ENCODE measurements at places on chromosomes 4 and X.

- DNase-seq = no peak
Observed at GRCh38 chr4:6591781-6592180, 16.8 kb downstream of the MAN2B2 start.

- no peak for DNase-seq
Observed at GRCh38 chr4:101244349-101244748, 103.0 kb downstream of the PPP3CA start.

DNA sequence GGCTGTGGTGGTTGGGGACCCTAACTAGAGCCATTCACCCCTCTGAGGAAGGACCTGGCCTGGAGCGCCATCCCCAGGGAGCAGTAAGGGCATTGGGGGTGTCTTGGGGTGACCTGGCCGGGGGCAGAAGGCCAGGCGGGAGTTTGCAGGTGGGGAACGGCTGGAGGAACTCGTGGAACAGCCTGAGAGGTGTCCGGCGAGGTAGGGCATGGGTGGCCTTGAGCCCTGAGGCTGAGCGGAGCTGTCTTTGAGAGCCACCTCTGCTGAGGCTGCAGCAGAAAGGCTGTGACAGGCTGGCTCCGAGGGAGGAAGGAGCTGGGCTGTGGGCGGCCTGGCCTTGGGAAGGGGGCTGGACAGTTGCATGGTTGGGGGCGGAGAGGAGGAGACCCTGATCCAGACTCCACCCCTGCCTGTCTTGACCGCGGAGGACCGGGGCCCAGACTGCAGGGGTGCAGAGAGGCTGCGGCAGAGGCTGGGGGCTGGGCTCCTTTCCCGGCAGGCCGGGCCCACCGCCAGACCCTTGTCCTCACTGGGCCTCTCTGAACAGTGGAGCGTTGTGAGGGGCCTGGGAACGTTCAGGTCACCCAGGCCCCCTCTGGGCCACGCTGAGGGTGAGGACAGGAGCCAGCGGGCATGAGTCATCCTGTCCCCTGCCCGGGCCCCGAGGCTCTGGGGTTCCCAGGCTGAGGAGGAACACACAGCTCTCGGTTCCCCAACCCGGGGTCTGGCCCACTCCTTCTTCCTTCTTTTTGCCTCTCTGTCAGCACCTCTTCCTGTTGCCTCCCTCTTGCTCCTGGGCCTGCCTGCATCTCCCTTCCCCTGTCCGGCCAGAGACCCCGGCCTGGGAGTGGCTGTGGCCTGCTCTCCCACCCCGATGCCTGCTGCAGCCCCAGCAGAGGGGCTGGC lies 8.1 kb downstream of the SH3BP2 start:
- no peak for DNase-seq

GRCh38 chrX:133417364-133417763 lies 2.1 kb upstream of the GPC4 start:
- no peak for DNase-seq

GRCh38 chr4:130028552-130028951 lies 932.6 kb downstream of the C4orf33 start:
- no peak for DNase-seq

DNA sequence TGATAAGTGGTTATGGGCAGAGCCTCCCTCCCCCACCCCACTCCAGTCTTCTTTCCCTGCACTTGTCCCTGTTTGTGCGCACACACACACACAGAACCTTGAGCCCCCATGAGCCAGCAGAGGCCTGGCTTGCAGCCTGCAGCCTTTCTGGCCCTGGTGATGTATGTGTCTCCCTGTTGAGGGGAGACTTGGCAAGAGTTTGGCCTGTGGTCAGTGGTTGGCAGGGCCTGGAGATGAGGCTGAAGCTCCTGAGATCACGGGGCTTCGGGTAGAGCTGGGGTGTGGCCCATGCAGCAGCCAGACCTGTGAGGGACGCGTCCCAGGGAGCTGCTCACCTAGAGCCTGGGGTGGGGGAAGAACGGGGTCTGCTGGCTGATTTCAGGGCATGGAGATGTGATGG lies 2.3 kb downstream of the GPR173 start:
- DNase-seq = no peak

DNA sequence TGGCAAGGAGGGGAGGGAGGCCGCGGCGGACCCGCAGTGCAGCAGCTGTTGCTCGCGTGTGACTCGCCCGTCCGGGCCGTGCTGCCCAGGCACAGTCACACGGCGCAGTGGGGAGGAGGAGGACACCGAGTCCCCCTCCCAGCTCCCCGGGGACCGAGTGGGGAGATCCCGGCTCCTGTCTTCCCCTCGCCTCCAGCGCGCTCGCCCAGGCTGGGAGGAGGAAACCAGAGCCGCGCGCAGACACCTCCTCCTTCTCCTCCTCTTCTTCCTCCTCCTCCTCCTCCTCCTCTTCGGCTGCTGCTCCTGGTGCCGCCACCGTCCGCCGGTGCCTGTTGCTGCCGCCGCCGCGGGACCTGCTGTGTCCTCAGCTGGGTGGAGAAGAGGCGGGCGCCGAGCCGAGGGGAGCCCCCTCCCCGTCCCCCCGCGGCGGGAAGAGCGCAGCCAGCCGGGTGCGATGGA lies at the start of gene TBC1D1:
Gene TBC1D1, plus strand, starts transcription at position 284 of the 459 bp plus-strand sequence. CDS start 11,012 bp downstream, outside the sequence.
- peak; percentile 13 for DNase-seq

GRCh38 chrX:118115953-118116712 lies 477 bp downstream of the KLHL13 start:
- DNase-seq = no peak

- DNase-seq = no peak
Observed at GRCh38 chr4:83207497-83208101, 77.0 kb downstream of the COQ2 start.

- no peak for DNase-seq
Observed at GRCh38 chr4:81906905-81907304, 435.2 kb upstream of the RASGEF1B start.

GRCh38 chr4:55303760-55304165 lies 42.3 kb upstream of the SRD5A3 start:
- no peak for DNase-seq

GRCh38 chr4:119084513-119084912 lies 51.1 kb upstream of the MYOZ2 start:
- no peak for DNase-seq

DNA sequence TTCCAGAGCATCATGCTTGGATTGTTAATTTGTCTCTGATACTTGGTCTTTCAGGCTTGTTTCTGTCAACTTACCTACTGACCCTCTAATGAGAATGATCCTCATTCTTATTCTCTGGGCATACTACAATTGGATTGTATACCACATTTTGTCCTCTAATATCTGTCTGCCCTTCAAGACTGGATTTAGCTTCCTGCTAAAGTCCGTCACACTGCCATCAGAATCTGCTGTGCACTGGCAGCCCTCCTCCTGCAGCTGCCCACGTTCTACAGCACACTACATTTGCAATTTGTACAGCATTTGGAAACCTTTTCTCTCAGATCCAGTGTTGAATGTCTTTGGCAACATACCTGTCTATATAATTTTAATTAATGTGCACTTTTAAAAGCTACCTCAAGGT lies 183.1 kb downstream of the ZNF330 start:
- DNase-seq = no peak
